Epithelial cell of prostate (primary cell): ENCODE measurements at places on chromosomes 5 and 9.
A peak's percentile ranks its signal among the peaks of the same experiment; 100 is the strongest.

DNA sequence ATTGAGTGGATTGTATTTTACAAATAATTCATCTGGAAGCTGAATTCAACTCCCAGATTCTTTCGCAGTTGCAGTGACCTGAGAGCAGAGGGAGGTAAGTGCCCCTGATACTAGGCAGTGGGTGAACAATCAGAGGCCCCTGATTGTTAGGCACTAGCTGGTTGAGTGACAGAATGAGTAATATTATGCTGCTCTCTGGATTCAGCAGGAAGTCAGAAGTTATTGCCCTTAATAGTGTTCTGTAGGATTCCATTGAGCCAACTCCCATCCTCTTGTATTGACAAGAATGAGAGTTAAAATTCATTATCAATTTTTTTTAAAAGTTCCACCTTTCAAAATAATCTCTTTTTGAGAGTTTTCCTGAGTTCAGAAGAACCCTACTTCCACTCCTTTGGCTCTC, 301.2 kb downstream of the DTWD2 start:
- DNase-seq: no peak

- DNase-seq: peak; percentile 27
Observed at GRCh38 chr5:24161559-24161958, 483.2 kb downstream of the CDH10 start.

DNA sequence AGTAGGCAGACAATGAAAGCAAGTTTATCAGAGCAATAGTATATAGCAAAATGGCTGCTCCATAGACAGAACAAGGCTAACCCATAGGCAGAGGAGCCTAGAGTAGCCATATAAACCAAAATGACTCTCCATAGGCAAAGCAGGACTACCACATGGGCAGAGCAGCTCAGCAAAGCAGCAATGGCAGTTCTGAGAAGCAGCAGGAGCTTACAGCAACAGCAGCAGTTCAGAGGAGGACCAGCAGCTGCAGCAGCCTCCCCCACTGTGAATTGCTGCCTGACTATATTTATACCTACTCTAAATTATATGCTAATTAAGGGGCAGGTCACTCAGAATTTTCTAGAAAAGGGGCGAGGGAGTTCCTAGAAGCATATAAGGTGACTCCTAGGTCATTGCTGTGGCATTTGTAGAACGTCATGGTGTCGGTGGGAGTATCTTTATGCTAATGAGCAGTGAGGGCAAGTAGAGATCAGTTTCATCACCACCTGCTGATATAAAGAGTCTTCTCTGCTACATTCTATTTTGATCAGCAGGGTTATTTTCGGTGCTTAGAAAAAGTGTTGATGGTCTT, 1115.5 kb downstream of the DTWD2 start:
- no peak for DNase-seq

DNA sequence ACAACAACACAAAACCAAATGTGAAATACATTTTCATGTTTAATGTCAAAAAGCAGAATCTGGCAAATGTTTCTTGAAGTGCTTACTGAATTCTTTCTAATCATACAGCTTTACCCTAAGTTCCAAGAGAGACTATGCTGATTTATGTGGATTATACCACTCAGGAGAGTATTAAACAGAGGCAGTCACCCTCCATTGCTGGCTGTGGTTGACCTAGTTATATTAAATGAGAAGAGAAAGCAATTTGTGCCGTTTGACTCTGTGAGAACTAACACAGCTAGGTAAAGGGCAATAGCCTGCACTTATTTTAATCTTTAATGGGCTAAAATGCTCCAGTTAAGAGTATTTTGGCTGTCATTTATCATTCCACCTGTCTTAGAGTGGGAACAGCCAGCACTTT, 62.6 kb downstream of the ELL2 start:
- DNase-seq: no peak

- DNase-seq: no peak
Observed at GRCh38 chr5:97111004-97111403, 31.4 kb downstream of the LIX1 start.

- DNase-seq: no peak
Observed at GRCh38 chr5:151892393-151892792, 32.3 kb downstream of the GLRA1 start.

GRCh38 chr5:6525910-6526309, 77.3 kb downstream of the UBE2QL1 start:
- DNase-seq: no peak

- no peak for DNase-seq
Observed at GRCh38 chr5:127814588-127814973, 111.4 kb downstream of the CCDC192 start.

DNA sequence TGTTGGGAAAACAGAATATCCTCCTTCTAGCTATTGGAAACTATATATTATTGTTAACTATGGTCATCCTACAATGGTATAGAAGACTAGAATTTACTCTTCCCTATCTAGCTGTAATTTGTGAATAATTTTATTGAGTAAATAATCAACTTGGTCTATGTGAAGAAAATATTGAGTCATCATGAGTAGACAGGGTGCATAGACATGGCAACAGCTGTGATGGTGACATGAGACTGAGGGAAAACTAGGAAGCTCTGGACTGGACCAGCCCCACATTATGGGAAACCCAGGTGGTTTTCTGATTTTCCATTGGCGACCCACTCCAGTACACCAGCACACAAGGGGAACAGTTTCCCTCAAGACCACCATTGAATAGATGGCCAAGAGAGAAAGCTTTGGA, 95.0 kb downstream of the APBA1 start:
- DNase-seq: no peak

- DNase-seq: no peak
Observed at GRCh38 chr5:76866503-76866902, 16.7 kb downstream of the S100Z start.

- DNase-seq: no peak
Observed at GRCh38 chr5:134511796-134512660, 13.4 kb upstream of the JADE2 start.

GRCh38 chr5:36719282-36719681, 112.9 kb downstream of the SLC1A3 start:
- no peak for DNase-seq

- DNase-seq: no peak
Observed at GRCh38 chr9:117723986-117724625, 19.9 kb downstream of the TLR4 start.

- no peak for DNase-seq
Observed at GRCh38 chr5:40619421-40619820, 60.3 kb upstream of the PTGER4 start.

GRCh38 chr5:35182486-35182885, 47.8 kb downstream of the PRLR start:
- no peak for DNase-seq

- DNase-seq: no peak
Observed at GRCh38 chr9:135085830-135086546, 1.5 kb upstream of the OLFM1 start.

GRCh38 chr9:90445391-90445790, 197.2 kb downstream of the DIRAS2 start:
- no peak for DNase-seq

DNA sequence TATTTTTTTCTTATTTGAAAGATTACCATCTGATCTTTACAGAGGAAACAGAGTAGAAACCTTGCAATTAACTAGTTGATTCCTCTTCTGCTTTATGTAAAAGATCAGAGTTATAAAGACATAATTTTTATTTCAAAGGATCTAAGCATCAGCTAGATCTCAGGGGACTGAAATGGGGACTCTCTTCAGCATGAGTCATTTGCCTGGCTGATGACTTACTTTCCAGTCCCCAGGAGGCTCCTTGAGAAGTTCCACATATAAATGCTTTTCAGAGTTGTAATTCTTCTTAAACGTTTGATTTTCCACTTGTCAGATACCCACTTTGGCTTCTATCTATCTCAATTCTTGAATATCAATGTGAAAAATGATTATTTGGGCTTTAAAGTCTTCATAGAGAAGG, 389.4 kb downstream of the RAB3C start:
- no peak for DNase-seq

DNA sequence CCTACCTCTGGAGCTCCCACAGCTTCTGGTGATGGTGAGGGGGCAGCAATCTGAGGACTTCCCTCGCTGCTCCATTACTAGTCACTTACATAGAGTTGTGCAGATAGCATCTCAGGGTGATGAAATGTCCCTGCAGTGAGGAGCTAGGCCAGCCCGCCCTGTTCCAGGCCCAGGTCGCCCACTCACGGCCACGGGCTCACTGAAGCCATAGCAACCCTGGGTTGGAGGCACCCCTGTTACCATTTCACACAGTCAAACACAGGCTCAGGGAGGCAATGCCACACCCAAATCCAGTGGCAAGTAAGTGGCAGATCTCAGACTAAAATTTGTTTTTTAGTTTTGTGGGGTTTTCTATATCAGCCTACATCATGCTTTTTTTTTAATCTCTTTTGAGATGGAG, 19.6 kb downstream of the SH2D3C start:
- no peak for DNase-seq

- DNase-seq: no peak
Observed at GRCh38 chr9:124593651-124594058, 86.5 kb upstream of the NR5A1 start.

GRCh38 chr5:141155540-141156374, 5.9 kb downstream of the PCDHB6 start:
- DNase-seq: no peak

DNA sequence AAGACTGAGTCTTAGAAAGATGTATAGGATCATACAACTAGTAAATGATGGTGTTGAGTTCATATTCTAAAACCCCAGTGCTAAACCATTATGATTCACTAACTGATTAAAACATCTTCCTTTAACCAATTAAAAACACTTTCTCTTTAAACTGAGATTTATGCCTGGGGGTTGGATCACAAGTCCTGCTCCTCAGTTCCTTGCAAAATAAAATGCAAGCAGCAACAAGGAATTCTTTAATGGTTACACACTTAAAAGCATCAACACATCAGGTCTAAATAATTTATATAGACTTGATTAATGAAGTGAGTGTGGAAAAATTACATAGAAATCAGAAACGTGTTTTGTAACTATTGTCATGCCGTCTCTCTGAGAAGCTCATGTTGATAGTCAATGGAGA, 189.2 kb downstream of the TARS1 start:
- no peak for DNase-seq

GRCh38 chr5:130282049-130282448, 377.8 kb downstream of the CHSY3 start:
- no peak for DNase-seq

- DNase-seq: no peak
Observed at GRCh38 chr9:88738709-88739108, 203.7 kb downstream of the NXNL2 start.

DNA sequence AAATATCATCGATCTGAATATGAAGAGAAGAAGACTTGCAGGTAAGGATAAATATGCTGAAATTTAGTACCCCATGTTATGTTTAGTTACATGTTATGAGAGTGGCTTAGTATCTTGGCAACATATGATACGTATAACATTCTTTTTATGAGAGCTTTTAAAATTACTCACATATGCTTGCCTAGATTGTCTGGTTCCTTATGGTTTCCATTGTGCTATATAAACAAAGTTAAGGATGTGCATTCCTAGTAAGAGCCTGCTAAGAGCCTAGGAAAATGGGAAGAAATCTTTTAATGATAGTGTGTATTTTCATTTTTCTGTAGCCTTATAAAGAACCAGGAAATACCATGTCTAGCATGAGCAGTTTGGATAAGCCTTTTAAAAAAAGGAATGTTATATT, 112.0 kb upstream of the KCNN2 start:
- no peak for DNase-seq

DNA sequence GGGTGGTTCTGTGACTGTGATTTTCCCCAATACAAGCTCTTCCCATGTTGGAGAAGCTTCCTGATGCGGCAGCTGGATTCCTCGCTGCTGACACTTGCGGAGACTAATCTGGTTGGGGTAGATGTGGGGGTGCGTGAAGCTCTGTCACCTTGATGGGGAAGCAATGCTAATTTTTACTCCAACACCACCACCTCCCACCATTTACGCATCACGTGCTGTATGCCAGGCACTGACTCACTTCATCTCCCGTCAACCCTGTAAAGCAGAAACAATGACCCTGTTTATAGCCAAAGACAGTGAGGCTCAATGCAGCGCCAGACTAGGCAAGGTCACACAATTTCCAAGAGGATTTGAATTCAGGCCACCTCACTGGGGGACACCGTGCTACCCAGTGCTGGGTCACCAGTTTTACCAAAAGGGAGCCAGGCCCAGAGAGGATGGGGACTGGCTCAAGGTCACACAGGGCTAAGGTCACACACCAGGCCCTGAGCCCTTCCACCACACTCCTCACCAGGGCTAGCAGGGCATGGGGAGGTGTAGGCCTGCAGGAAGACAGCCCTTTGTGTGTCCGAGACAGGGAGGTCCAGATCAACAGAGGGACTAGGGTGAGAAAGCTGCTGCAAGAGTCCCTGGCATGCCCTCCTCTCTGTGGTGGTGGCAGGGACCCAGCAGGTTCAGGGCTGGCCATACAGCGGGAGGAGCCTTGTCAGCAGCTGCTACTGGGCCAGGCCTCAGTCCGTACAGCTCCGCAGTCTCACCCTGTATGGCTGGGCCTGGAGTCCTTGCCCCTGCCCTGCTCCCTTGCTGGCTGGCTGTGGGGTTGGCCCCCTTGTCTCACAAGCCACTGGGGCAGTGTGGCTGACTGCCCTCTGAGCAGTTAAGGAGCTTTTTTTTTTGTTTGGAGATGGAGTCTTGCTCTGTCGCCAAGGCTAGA, 3.3 kb downstream of the STKLD1 start:
- no peak for DNase-seq

DNA sequence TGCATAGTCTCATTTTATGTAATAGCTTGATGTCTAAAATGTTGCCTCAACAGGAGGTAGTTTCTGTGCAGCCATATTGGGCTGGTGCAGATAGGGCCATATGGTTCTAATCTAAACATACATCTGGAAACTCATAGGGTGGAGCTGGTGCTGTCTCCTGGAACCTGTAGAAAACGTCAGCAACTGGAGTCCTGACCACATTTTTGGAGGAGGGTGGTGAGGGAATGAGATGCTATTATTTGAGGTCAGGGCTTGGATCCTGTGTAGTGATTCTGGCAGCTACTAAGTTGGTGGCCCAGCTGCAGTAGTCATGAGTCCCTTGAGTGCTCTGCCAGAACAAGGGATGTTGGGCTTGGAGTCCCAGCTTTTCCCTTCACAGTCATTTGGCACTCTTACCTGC, 14.1 kb downstream of the MAN2A1 start:
- DNase-seq: no peak

GRCh38 chr5:14787801-14788579, 83.6 kb downstream of the ANKH start:
- no peak for DNase-seq

DNA sequence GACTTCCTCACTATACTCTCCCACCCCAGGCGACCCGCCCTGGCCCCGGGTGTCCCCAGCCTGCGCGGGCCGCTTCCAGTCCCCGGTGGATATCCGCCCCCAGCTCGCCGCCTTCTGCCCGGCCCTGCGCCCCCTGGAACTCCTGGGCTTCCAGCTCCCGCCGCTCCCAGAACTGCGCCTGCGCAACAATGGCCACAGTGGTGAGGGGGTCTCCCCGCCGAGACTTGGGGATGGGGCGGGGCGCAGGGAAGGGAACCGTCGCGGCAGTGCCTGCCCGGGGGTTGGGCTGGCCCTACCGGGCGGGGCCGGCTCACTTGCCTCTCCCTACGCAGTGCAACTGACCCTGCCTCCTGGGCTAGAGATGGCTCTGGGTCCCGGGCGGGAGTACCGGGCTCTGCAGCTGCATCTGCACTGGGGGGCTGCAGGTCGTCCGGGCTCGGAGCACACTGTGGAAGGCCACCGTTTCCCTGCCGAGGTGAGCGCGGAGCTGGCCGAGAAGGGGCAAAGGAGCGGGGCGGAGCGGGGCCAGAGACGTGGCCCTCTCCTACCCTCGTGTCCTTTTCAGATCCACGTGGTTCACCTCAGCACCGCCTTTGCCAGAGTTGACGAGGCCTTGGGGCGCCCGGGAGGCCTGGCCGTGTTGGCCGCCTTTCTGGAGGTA, 2.1 kb downstream of the CA9 start:
- no peak for DNase-seq

- DNase-seq: no peak
Observed at GRCh38 chr9:6611865-6612264, 33.7 kb downstream of the GLDC start.

- no peak for DNase-seq
Observed at GRCh38 chr5:170317499-170317898, 19.9 kb upstream of the LCP2 start.
